ENCODE measurements at places on chromosomes 12 and 14. TPM values are rescaled to one million over a fixed set of nuclear protein-coding genes. Genes with fewer than 3 reads are reported as not detected.

The WNK1 gene
- 43.3 TPM for polyA plus RNA-seq

The HOXC12 gene
- not detected for polyA plus RNA-seq

The GLIPR1L1 gene
- 4.4 TPM for polyA plus RNA-seq

The NOVA1 gene
- 80.3 TPM for polyA plus RNA-seq

The APOF gene
- polyA plus RNA-seq = not detected

The WBP11 gene
- polyA plus RNA-seq = 84.9 TPM

The PIK3C2G gene
- polyA plus RNA-seq = not detected

The TOMM20L gene
- not detected for polyA plus RNA-seq

The SLC25A21 gene
- polyA plus RNA-seq = 1.5 TPM

The ENDOU gene
- not detected for polyA plus RNA-seq

The TAS2R30 gene
- polyA plus RNA-seq = 0.32 TPM

The TMEM119 gene
- polyA plus RNA-seq = not detected

The SLC17A8 gene
- polyA plus RNA-seq = 0.48 TPM

The NID2 gene
- polyA plus RNA-seq = not detected

The SLC6A13 gene
- 6.5 TPM for polyA plus RNA-seq

The MUCL1 gene
- not detected for polyA plus RNA-seq

The RNASE3 gene
- polyA plus RNA-seq = 2.3 TPM

The SDR9C7 gene
- 0.54 TPM for polyA plus RNA-seq

The RIPK3 gene
- polyA plus RNA-seq = not detected

The TAS2R42 gene
- not detected for polyA plus RNA-seq

The RASSF9 gene
- not detected for polyA plus RNA-seq

Data from Purkinje cell (primary cell).